ENCODE measurements at places on chromosomes 2 and 18.
A peak's percentile ranks its signal among the peaks of the same experiment; 100 is the strongest.

DNA sequence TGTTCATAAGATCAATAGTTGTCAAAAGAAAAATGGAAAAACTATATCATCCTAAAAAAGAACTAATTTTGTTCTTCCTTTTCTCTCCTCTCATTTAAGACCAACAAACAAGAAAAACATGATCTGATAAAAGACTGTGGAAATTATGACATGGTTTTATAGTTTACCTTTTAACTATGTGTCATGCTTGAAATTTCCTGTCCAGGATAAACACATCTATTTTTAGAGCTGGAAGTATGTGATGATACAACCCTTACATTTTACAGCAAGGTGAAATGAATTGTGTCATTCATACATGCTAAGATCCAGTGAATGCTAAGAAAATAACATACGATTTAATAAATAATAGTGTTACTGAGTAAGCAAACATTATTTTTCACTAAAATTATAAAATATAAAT is 89.9 kb downstream of the GULP1 start:
- H3K4me1 ChIP-seq = no peaks in the 10 kb centered on the region
- no peak overlapping the region for H3K4me3 ChIP-seq
- H3K27me3 ChIP-seq = no peaks in the 10 kb centered on the region
- no peak overlapping the region for H3K27ac ChIP-seq
- H3K36me3 ChIP-seq = no peaks in the 10 kb centered on the region
- DNase-seq = no peak

DNA sequence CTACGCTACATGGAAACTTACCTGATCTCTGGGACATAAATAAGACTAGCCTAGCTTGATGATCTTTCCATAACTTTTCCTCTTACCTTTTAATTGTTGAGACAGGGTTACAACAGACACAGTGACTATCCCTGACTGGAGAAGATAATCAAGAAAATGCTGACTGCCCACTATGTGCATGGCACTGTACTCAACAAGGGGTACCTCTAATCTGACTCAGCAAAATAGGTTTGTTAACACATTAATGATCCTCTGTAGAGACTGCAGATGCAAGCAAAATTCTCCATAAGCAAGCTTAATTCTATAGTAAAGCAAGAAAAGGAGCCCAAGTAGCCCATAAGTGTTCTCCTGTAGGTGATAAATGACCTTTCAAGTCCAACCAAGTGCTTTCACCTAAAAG is 25.5 kb downstream of the ACVR1C start:
- H3K36me3 ChIP-seq = no peaks in the 10 kb centered on the region
- H3K27ac ChIP-seq = no peak overlapping the region
- no peaks in the 10 kb centered on the region for H3K4me1 ChIP-seq
- H3K27me3 ChIP-seq = no peaks in the 10 kb centered on the region
- DNase-seq = no peak

- no peak for DNase-seq
- H3K27me3 ChIP-seq = no peaks in the 10 kb centered on the region
- no peak overlapping the region for H3K4me3 ChIP-seq
- H3K27ac ChIP-seq = no peak overlapping the region
Measured at GRCh38 chr2:36456227-36457175, 100.9 kb downstream of the CRIM1 start.

DNA sequence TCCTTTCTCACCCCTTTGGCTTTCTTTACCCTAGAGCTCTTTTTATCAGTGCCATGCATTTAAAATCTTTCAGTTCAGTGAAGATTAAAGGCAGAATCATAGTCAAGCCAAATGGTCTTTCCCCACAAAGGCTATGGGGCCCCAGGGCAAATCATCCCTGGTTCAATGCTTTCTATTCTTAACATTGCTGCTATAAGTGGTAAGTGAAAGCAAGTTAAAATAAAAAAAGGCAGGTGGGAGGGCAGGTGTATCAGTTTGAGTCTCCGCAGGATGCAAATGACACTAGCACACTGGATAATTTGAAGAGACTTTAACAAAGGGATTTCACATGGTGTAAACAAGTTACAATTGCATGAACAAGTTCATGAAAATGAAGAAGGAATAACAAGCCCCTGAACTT is 757.4 kb downstream of the SATB2 start:
- no peak for DNase-seq
- no peak overlapping the region for H3K4me3 ChIP-seq
- H3K27ac ChIP-seq = no peak overlapping the region
- no peaks in the 10 kb centered on the region for H3K27me3 ChIP-seq
- H3K36me3 ChIP-seq = no peaks in the 10 kb centered on the region
- no peaks in the 10 kb centered on the region for H3K4me1 ChIP-seq

GRCh38 chr2:27954771-27955383 is 64.3 kb downstream of the BABAM2 start:
- H3K36me3 ChIP-seq = no peaks in the 10 kb centered on the region
- peak; percentile 3 for DNase-seq
- no peaks in the 10 kb centered on the region for H3K27me3 ChIP-seq
- H3K4me3 ChIP-seq = no peak overlapping the region
- H3K27ac ChIP-seq = no peak overlapping the region
- H3K4me1 ChIP-seq = peaks cover 15% of the 10 kb centered on the region

GRCh38 chr2:175843625-175844024 is 158.4 kb downstream of the LNPK start:
- H3K36me3 ChIP-seq = no peaks in the 10 kb centered on the region
- H3K27ac ChIP-seq = no peak overlapping the region
- H3K27me3 ChIP-seq = no peaks in the 10 kb centered on the region
- no peak for DNase-seq
- no peak overlapping the region for H3K4me3 ChIP-seq

- no peaks in the 10 kb centered on the region for H3K36me3 ChIP-seq
- H3K27me3 ChIP-seq = no peaks in the 10 kb centered on the region
- no peak overlapping the region for H3K4me3 ChIP-seq
Measured at GRCh38 chr2:134846213-134846612, 7.8 kb downstream of the ACMSD start.

- DNase-seq = no peak
- peaks cover 2% of the 10 kb centered on the region for H3K27me3 ChIP-seq
- no peaks in the 10 kb centered on the region for H3K4me1 ChIP-seq
- H3K36me3 ChIP-seq = no peaks in the 10 kb centered on the region
- H3K4me3 ChIP-seq = peak overlapping the region; percentile 11
- H3K27ac ChIP-seq = no peak overlapping the region
Measured at GRCh38 chr2:9143264-9143815, 63.3 kb upstream of the ASAP2 start.

All from effector memory CD4-positive, alpha-beta T cell (primary cell).